ENCODE measurements at places on chromosomes 2 and 18.

DNA sequence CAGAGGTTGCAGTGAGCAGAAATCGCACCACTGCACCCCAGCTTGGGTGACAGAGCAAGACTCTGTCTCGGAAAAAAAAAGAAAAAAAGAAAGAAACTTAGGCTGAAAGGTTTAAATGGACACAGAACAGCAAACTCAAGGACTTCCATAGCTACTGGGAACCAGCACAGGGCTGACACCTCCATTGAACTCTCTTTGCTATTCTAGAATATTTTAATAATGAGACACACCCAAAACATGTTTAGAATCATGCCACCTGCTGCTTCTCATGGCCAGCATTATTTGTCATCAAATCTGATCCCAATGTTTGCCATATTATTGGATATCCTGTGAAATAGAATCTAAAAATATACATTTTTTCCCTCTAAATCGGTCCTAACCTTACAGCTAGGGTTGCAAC, 42.7 kb upstream of the LTBP1 start:
- no peak for DNase-seq

DNA sequence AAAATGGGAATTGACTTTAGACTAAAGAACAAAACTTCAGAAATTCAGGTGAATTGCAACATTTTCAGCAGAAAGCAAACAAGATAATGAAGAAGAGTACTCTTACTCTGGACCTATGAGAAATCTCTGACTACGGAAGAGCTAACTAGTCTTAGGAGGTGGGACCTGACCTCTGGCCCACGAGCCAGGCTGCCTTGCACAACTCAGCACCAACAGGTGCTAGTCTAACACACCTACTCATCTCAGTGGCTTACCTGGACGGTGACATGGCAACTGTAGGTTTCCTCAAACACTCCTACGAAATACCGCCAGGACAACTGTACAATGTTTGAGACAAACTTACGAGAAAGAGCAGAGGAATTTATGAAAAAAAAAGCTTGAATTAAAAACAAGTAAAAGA, 3.1 kb upstream of the DSC3 start:
- no peak for DNase-seq

DNA sequence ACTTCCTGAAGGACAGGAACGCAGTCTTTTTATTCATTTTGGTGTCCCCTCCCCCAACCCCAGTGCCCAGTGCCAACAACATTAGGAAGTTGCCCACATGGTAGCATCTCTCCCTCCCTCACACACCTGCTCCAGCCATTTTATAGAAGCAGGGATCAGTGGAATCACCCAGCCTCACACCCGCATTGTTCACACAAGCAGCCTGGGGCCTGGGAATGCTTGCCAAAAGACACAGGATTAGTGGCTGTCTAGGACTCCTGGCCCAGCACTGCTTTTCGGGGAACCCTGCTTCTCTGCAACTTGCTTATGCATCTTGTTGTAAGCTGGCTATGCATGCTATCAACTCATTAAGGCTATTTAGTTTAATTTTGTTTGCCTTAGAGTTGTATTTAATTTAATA, 17.9 kb downstream of the TMEM37 start:
- DNase-seq: no peak

GRCh38 chr2:218344090-218344754, 12.4 kb upstream of the CATIP start:
- no peak for DNase-seq

DNA sequence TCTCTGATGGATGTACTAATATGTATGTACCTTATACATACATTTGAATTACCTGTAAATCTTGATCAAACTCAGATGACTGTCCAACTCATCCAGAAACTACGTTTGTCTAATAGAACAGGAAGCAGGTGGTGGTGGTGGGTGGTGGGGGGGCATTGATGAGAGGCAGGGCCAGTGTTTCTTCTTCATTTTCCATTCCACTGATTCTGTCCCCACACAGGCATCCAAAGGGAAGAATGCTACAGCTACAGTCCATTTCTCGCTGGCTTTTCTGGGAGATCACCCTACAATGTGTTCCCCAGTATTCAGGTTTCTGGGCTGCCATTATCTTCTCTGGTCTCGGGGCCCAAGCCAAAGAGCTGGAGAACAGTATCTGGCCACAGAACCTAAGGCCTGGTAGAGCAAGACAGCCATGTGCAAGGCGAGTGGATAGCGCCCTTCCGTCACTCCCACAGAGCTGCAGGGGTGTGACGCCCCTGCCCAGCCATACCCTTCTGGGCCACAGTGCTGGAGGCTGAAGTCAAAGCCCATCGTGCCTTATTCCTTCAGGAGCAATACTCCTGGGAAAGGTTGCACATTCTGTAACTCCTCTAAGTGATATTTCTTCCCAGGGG, 54.5 kb downstream of the BCL11A start:
- peak; percentile 45 for DNase-seq

GRCh38 chr2:148524519-148524919, 120.0 kb upstream of the EPC2 start:
- no peak for DNase-seq

DNA sequence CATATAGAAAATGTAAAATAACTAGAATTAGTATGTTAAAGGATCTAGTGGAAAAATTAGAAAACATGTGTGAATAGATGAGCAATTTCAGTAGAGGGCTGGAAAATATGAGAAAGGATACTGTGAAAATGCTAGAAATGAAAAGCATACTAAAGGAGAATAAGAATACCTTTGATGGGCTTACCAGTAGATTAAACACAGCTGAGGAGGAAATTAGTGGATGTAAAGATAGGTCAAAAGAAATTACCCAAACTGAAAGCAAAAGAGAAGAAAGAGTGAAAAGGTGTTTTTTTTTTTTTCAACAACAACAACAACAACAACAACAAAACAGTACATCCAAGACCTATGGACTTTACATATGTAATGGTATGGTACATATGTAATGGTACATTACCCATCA, 41.0 kb upstream of the CTIF start:
- no peak for DNase-seq

- DNase-seq: no peak
Measured at GRCh38 chr2:11698009-11698922, 28.3 kb upstream of the NTSR2 start.

DNA sequence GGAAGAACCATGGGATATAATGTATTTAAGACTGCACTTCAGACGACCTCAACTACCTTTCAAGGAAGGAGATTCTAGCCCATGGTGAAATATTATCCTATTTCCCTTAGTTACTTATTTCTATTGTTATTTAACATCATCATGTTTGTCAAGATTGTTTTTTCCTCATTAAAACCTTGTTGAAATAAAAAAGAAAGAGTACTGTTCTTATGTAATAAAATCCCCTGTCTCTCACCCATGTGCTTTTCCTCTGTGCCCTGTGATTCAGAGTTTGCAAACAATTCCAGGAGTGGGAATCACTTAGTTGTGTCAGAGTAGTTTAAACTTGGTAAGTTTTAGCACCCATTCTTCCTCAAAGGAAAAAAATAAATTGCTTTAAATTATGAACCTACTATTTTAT, 43.6 kb downstream of the ERBB4 start:
- no peak for DNase-seq

DNA sequence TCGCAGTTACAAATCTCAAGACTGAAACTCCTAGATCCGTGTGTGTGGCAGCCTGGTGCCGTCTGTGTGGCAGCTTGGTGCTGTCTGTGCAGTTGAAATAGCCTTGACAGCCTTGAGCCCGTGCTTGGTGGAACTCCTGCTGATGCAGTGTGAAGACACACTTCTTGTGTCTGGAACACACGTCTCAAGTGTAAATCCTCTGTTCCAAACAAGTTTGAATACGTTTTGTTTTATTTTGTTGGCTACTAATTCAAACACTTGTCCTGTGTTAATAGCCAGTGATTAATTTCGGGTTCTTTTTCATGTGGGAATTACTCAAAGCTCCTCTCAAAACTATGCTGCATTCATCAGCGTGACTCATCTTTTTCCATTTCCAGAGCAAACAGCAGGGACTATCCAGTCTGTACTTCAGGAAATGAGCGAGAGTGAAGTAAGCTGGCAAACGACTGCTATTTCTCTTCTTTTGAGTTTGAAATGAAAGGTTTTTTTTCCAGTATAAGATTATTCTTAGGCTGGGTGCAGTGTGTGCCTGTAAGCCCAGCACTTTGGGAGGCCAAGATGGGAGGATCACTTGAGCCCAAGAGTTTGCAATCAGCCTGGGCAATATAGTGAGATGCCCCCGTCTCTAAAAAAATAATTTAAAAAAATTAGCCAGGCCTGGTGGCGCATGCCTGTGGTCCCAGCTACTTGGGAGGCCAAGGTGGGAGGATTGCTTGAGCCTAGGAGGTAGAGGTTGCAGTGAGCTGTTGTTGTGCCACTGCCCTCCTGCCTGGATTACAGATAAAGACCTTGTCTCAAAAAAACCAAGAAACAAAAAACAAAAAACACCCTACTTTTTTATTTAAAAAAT, 152.9 kb downstream of the SPP2 start:
- DNase-seq: no peak

DNA sequence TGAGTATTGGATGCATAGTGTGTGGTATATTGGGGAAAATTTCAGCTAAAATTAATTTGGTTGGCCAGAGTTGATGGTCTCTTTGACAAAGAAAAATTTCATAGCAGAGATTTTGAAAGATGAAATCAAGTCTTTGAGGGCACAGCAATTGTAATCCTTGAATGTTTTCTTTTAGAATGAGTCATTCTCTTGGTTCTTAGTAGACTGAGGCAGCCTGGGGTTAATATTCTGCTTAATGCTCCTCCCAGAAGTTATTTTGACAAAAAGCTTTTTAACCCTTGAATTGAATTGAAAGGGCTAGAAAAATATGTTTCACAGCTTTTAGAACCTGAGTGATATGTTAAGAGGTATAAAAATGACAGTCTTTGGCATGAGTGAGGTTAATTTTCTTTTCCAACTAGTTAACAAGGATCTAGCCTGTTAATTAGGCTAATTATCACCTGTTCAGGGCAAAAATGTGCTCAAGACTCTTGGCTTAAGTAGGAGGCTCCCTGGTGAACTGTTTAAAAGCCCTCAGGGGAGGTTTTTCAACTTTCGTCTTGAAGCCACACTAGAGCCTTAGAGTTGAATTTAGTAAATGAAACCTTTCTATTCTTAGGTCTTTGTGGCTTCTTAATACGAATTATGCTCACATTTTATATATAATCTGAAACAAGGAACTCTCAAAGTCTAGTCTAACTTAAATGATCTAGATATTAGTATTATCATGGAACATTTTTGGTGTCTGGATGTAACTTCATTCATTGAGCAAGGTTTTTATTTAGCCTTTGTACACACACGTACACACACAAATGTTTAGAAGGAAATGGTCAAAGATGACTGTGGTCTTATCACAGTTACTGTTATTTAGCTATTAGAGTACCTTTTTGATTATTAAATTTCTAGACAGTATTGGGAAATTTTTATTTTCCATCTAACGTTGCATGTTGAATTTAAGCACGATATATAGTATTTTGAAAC, 272.5 kb downstream of the ZNF407 start:
- DNase-seq: peak; percentile 36

- no peak for DNase-seq
Measured at GRCh38 chr2:19835781-19836281, 66.0 kb downstream of the TTC32 start.

- DNase-seq: peak; percentile 53
Measured at GRCh38 chr2:201257381-201257955, 2.9 kb upstream of the CASP8 start.

DNA sequence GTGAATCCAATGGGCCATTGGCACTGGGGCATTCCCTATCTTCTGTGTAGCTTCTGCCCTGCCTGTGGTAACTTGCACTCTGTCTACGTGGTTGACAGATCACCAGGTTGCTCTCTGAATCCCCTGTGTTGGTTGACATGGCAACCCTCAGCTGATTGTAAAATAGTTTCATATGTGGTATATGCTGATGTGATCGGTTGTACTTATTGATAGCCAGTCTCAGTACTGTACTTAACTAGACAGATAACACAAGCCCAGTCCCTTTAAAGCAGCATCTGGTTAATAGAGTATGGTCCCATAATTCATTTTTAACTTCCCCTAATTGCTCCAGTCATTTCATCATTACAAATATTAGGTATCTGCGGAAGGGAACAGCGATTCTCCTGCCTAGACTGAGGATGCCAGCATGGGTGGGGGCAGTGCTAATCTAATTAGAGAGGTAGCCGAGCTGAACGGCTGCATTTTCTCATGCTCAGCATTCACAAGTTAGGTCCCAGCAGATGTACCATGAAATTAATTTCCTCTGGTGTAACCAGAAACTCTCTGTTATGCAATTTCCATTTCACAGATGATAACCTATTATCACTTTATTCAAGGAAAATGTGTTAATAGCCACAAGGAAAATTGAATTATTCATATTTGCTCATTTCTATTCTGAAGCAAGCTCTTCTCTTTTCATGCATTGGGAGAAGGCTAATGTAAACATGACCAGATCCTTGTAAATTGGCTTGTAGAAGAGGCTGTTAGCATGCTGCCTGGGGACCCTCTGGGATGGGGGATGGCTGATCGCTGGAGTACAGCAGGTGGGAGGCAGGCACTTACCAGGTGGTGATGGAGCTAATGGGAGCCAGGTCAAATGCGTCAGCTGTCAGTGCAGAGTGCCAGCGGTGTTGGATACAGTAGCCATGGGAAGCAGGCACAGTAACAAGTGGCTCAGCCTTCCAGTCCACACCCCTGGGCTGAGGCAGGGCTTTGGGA, 608.3 kb downstream of the GALR1 start:
- no peak for DNase-seq

GRCh38 chr2:16626997-16627605, 38.5 kb downstream of the CYRIA start:
- DNase-seq: no peak

- DNase-seq: no peak
Measured at GRCh38 chr18:44733069-44733753, 52.5 kb downstream of the SETBP1 start.

GRCh38 chr2:213411582-213412289, 127.5 kb downstream of the SPAG16 start:
- DNase-seq: no peak

DNA sequence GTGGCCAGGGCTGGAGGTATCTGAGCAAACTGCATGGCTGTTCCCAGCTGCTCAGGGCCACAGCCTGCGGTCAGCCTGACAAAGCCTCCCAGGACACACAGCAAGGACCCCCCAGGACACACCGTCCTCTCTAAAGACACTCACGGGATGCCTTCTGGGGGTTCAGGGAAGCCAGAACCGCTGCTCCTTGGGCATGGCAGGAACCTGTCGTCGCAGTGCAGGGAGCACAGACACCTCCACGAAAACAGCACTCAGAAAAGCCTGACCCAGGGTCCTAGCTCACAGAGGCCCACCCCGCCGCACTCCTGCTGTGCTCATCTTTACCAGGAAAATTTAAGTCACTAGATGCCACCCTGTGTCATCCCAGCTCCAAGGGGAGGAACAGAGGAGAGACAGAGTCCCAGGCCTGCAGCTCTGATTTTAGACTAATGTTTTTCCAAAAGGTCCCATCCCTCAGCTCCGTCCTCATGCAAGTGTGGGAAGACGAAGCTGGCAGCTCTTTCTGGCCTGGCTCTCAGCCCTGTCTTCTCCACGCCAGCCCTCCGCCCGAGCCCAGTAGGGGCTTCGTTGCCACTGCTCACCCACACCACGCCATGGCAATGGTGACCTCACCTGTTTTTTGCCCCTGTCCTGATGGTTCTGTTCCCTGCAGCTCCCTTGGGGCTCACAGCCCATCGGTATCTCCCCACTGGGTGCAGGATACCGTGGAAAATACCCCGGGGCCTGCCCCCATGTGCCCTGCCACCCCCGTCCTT, 23.9 kb upstream of the SLC66A3 start:
- no peak for DNase-seq
